ENCODE measurements at places on chromosomes 4 and X. TPM values are rescaled to one million over a fixed set of nuclear protein-coding genes. Genes with fewer than 3 reads are reported as not detected.
A peak's percentile ranks its signal among the peaks of the same experiment; 100 is the strongest.

GRCh38 chr4:118987959-118988634 lies 99.4 kb downstream of the SYNPO2 start:
- H3K36me3 ChIP-seq, result no peaks in the 10 kb centered on the region
- H3K4me3 ChIP-seq, result no peak overlapping the region
- H3K4me1 ChIP-seq, result peaks cover 39% of the 10 kb centered on the region
- H3K27me3 ChIP-seq, result no peaks in the 10 kb centered on the region
- no peak for DNase-seq
- H3K27ac ChIP-seq, result peak overlapping the region; percentile 94

Gene LNX1
- 2.8 TPM for total RNA-seq

DNA sequence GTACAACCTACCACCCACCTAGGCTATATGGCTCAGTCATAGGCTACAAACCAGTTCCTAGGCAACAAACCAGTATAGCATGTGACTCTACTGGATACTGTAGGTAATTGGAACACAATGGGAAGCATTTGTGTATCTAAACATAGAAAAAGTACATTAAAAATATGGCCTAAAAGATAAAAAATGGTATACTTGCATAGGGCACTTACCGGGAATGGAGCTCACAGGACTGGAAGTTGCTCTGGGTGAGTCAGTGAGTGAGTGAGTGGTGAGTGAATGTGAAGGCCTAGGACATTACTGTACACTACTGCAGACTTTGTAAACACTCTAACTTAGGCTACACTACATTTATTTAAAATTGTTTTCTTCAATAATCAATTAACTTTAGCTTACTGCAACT lies 139.2 kb upstream of the RBPJ start:
- no peak overlapping the region for H3K4me3 ChIP-seq
- H3K4me1 ChIP-seq, result peaks cover 27% of the 10 kb centered on the region
- H3K27ac ChIP-seq, result peak overlapping the region; percentile 14
- DNase-seq, result peak; percentile 51

Gene C4orf51
- not detected for total RNA-seq

GRCh38 chr4:121584836-121585235 lies 111.9 kb downstream of the ANXA5 start:
- no peaks in the 10 kb centered on the region for H3K36me3 ChIP-seq
- H3K27me3 ChIP-seq, result peaks cover 48% of the 10 kb centered on the region
- no peak overlapping the region for H3K27ac ChIP-seq
- H3K4me3 ChIP-seq, result no peak overlapping the region

GRCh38 chrX:11585174-11585573 lies 80.5 kb downstream of the ARHGAP6 start:
- DNase-seq, result no peak
- H3K36me3 ChIP-seq, result no peaks in the 10 kb centered on the region
- H3K27ac ChIP-seq, result no peak overlapping the region
- peaks cover 3% of the 10 kb centered on the region for H3K4me1 ChIP-seq

DNA sequence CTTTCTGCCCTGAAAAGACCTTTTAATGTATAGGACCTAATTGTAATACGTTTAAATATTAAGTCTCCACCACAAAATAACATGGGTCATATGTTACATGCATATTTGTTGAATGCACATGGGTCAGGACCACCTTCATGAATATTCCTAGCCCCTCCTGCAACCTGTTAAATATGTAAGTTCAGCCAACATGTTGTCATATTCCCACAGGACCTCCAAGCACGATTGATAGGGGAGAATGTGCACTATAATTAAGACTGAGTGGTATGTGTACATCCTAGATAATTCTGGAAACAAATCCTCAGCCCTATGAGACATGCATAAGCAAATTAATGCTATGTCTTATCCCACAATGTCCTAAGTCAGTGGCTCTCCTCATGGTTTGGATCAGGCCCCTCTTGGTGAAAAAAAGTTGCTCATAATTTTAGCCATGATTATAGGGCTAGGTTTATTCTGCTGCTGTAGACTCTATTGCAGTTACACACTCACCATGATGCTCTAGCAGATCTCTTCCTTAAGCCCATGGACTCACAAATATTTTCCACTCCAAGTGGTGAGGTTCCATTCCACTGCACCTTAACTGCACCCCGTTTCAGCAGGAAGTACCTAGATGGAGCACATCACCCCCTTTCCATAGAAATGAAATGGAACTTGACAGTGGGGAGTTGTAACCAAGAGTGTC lies 10.2 kb downstream of the TIGD2 start:
- DNase-seq, result no peak
- no peaks in the 10 kb centered on the region for H3K36me3 ChIP-seq
- no peak overlapping the region for H3K27ac ChIP-seq
- H3K4me3 ChIP-seq, result no peak overlapping the region
- no peaks in the 10 kb centered on the region for H3K27me3 ChIP-seq

GRCh38 chr4:161629694-161630441 lies 533.9 kb downstream of the FSTL5 start:
- no peaks in the 10 kb centered on the region for H3K27me3 ChIP-seq
- no peak overlapping the region for H3K4me3 ChIP-seq
- H3K27ac ChIP-seq, result no peak overlapping the region
- no peak for DNase-seq
- H3K4me1 ChIP-seq, result no peaks in the 10 kb centered on the region
- no peaks in the 10 kb centered on the region for H3K36me3 ChIP-seq

DNA sequence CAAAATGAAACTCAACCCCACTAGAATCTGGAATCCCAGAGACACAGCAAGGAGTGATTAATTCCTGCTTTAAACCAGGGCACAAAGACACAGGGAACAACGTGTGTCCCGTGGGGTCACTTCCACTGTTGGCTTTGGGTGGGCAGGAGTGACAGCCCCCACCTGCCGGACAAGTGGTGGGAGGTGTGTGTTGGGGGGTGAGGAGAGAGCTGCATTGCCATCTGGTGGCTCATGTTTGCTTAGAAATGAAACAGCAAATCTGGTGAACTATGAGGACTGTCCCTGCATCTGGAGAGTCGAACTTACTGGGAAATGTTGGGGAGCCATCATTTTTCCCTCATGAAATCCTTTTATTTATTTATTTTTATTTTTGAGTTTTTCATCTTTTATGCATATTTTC lies 75.9 kb upstream of the AFAP1 start:
- H3K27ac ChIP-seq, result no peak overlapping the region
- no peaks in the 10 kb centered on the region for H3K36me3 ChIP-seq
- no peak overlapping the region for H3K4me3 ChIP-seq

GRCh38 chrX:120739300-120739699 lies 109.4 kb upstream of the C1GALT1C1 start:
- H3K4me3 ChIP-seq, result no peak overlapping the region
- no peak for DNase-seq
- peaks cover 57% of the 10 kb centered on the region for H3K4me1 ChIP-seq
- H3K36me3 ChIP-seq, result no peaks in the 10 kb centered on the region
- no peaks in the 10 kb centered on the region for H3K27me3 ChIP-seq
- no peak overlapping the region for H3K27ac ChIP-seq

Gene GPAT3
- 34.2 TPM for total RNA-seq

DNA sequence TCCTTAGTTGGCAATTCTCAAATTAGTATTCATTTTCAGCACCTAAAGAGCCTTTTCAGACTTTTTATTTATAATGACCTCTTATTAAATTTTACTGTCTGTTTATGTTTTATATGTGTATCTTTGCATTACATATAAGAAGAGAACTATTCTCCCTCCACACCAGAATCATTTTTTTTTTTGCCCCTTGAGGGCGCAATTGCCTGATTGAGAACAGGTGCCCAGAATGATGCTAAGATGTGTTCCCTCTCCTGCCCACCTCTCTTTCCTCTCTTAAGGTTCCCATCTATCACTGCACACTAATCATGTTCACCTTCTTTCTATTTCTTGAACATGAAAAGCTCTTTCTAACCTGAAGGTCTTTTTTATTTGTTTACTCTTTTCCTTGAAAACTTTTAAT lies 44.2 kb upstream of the ADAM29 start:
- H3K36me3 ChIP-seq, result no peaks in the 10 kb centered on the region
- H3K4me1 ChIP-seq, result peaks cover 16% of the 10 kb centered on the region
- DNase-seq, result peak; percentile 63
- H3K4me3 ChIP-seq, result no peak overlapping the region
- H3K27me3 ChIP-seq, result no peaks in the 10 kb centered on the region
- H3K27ac ChIP-seq, result no peak overlapping the region

Gene SPANXA1
- not detected for total RNA-seq

Gene NAA11
- not detected for total RNA-seq

DNA sequence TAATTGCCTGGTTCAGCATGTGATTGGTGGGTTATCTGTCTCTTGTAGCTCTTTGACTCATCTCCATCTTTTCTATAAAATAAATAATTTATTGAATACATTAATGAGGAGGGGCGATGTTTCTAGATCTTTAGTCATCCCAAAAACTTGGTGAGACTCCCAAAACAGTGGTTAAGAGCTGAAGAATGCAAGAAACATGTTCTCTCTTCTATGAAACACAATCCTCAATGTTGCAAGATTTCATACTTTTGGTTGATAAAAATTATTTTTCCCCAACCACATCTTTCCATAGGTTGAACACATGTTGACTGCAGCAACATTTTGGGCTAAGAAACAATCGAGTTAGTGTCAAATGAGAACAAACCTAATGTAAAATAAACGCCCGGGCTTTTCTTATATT lies 1.2 kb upstream of the TMEM47 start:
- no peaks in the 10 kb centered on the region for H3K36me3 ChIP-seq
- no peak overlapping the region for H3K4me3 ChIP-seq
- no peak overlapping the region for H3K27ac ChIP-seq
- DNase-seq, result no peak
- H3K4me1 ChIP-seq, result peaks cover 3% of the 10 kb centered on the region

Measured in PC-3 (cell line).